ENCODE measurements at places on chromosomes 3 and 15.

DNA sequence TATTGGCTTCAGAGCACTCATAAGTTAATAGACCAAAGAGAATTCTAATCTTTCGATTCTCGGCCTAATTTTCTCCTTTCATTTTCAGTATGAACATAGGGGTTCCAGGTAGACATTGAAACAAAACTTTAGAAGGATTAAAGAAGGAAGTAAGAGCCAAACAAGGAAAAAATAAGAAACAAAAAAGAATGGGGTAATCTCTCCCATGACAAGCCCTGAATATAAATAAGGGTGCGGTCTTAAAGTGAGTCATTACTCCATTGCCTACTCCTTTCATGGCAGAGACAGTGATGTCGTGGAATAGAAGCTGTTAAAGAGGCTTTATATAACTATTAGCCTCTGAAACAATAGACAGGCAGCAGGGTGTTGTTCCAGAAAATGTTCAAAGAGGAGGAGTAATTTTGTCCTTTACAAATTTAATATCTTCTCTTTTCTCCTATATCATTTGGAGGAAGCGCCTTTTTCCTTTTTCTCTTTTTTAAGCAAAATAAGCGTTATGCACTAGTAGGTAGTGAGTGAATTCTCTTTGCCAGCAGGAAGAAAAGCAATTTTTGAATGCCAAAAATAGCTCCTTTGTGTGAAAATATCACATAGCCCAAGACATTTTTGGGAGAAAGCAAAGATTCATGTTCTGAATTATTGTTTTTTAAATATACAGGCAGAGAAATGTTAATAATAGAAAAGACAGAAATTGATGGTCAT lies 607.9 kb upstream of the KCNMB2 start:
- DNase-seq, result no peak

- DNase-seq, result no peak
Observed at GRCh38 chr3:147371140-147371539, 35.2 kb downstream of the ZIC4 start.

GRCh38 chr15:63165166-63165859 lies 8.0 kb upstream of the RPS27L start:
- DNase-seq, result no peak

DNA sequence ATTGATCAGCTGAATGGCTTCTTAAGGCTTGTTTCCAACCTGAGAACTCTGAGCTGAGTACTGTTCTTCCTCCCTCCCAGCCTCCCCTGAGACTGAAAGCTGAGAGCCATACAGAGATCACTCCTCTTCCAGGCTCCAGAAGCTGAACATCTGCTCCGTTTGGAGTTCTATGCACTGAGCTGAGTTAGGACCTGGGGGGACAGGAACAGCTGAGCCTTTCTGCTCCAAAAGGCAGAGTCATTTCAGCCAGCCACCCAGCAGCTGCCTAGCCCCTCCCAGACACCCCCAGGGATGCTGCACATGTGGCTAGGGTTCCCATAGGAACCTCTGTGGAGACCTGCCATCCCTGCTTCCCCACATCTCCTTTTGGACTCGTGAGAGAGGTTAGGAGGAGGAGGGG lies 64.2 kb upstream of the GLCE start:
- DNase-seq, result no peak
